ENCODE measurements at places on chromosomes 5 and 9.

DNA sequence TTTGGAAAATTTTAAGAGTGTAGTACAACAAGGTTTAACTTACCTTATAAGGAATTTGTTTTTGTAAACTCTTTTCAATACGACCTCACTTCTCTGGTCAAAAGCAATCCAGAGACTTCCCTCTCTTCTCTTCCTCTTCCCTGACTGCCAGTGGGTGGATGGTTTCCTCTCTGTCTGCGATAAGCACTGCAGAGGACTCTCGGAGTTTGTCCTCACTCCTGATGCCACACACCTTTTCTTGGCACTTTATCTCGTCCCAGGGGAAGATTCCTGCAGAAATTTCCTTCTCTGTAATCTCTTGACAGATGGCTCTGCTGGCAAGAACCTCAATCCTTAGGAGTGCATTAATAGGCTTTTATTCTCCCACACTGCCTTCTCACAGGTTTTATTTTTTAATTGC lies 641.6 kb downstream of the NR2F1-AS1 start:
- DNase-seq, result no peak

- DNase-seq, result no peak
Measured at GRCh38 chr5:139415221-139415861, 11.5 kb upstream of the SPATA24 start.

DNA sequence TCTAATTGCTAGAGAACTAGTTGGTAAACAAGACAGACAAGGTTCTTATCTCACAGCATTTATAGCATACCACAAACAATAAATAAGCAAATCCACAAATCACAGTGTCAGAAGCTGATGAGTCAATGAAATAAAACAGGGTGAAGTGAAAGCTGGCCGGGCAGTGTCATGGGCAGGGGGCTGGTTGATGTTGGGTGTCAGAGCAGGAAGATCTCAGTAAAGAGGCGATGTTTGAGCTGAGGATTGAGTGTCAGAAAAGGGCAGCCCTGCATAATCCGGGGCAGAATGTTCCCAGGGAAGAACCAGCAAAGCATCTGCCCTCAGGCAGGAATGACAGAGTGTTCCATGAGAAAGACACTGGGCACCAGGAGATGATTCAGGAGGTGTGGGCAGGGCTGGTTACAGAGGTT lies 183.4 kb downstream of the GOLPH3 start:
- no peak for DNase-seq

- DNase-seq, result no peak
Measured at GRCh38 chr9:33144551-33144950, 22.6 kb downstream of the B4GALT1 start.
